ENCODE measurements at places on chromosomes 7 and 10.

DNA sequence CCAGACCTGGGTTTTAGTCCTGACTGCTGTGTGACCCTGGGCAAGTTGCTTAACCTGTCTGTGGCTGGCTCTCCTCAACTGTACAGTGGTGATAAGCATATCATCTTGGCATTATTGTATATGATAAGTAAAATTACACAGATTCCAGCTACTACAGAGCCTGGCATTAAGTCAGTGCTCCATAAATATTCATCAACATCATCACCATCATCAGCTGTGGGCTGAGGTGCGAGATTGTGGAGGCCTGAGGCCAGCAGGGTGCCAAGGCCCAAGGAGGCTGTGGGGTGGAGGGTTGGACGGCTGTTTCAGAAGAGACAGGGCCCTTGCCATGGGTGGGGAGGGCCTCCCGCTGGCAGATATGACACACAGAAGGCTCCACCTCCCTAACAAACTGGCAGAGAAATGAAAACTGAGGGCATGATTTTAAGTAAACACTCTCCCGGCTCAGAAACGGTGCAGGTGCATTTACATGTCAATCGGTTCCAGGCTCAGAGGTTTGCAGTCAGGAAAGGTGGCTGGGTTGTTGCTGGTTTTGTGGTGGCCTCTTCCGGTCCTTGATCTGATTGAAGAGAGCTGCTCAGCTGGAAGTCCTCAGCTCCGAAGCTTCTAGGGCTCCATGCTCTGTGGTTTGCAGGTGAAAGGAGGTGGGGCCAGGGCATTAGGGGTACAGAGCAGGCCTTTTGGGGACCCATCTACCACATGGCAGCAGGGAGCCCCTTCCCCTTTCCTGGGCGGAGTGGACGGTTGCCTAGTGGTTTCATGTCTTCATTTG lies 10.2 kb downstream of the CRYGN start:
- no peak for DNase-seq

- DNase-seq = no peak
Observed at GRCh38 chr7:135160098-135160857, 10.2 kb downstream of the CYREN start.

- DNase-seq = no peak
Observed at GRCh38 chr10:17648243-17649035, 4.5 kb downstream of the STAM start.

DNA sequence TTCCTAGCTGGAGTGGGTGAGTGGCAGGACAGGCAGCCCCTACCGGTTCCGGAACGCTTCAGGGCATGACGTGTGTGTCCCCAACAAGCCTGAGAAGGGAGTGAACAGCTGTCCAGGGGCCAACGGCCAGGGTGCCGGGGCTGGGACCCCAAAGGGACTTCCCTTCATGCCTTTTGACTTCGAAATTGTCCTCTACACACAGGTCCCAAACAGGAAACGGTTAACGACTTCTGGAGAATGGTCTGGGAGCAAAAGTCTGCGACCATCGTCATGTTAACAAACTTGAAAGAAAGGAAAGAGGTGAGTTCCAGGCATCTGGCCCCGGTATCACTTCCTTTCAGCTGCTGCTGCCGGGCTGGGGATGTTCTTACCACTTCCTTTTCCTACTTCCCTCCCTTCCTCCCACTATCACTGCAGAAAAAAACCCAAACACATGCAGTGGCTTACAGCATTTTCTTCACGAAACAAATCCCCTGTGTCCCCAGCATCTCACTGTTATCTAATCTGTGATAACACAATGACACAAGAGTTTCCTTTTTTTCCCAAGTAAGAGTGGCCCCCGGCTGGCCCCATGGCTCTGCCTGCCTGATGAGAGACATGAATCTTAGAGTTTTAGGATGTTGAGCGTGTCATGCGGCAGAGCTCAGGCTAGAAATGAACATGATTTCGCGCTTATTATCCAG lies 63.2 kb downstream of the MKI67 start:
- no peak for DNase-seq

GRCh38 chr7:30436046-30436445 lies 42.5 kb downstream of the NOD1 start:
- no peak for DNase-seq

DNA sequence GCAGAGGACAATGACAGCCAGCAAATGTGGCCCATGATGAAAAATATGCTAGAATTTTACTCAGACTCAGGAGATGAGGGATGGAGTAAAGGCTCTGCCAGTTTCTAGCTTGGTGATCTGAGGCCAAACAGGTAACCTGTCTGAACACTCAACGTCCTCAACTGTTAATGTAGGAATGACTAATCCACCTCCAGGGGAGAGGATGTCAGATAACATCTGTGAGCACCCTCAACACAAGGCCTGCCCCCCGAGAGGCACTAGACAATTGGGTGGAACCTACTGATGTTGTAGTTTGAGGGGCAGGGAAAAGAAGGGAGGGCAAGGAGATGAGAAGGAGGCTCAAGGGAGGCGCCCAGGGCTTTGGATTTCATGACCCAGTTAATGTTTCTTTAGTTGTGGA lies 445.1 kb downstream of the PLXNA4 start:
- DNase-seq = no peak

- DNase-seq = no peak
Observed at GRCh38 chr7:16619979-16620408, 25.6 kb downstream of the ANKMY2 start.

DNA sequence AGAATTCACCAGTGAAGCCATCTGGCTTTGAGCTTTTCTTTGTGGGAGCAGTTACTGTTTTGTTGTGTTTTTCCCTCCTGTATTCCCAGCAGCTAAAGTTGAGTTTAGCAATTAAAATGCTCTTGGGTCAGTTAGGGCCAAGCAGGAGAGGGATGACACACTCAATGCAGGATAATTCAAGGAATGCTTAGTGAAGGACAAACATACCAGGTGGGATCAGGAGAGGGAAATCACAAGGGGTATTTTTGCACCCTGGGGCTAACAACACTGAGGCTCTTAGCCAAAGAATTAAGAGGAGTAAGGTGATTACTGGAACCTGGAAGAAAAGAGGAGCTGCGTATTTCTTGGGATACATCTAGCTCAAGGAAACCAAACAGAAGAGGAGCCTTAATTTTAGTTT lies 82.4 kb upstream of the KCND2 start:
- no peak for DNase-seq

DNA sequence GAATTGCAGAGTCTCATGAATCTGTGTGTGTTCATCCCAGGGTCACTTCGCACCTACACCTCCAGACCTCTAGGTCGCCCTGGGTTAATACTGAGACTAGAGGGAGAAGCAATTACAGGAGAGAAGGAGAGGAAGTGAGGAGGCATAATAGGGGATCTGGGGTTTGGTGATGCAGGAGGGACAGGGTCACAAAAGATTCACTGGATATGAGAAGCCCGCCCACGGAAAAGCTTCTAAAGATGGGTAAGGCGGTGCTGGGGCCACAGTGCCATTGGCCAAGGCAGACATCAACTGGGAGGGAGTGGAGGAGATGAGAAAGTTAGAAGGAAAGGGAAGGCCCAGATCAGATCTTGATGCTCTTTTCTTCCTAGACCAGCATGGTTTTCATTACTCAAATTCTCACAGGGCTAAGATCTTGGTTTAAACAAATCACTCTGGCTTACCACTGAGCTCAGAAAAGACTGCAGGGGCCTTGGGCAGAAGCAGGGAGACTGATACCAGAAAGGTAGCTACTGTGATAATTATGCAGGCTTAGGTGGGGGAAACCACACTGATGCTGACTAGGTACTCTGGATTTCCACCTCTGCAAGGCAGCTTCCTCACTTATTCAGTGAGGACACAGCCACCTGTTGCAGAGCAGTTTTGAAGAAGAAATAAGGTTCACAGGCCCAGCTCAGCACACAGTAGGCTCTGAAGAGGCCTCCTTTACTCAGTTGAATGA lies 17.4 kb upstream of the ZNF273 start:
- no peak for DNase-seq

DNA sequence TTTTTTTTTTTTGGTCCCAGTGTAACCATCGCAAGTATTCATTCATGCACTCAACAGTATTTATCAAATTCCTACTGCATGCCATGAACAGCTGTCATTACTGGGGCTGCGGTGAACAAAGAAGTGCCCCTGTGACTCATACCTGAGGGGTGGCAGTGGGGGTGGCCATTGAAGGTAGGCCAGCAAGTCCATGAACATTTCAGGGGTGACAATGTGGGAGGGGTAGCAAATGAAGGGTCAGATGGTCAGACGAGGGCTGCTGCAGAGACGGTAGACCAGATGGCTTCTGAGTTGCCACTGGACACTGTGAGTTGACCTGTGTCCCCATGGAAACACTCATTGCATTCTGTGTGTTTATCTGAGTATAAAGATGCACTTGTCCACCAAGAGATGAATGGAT lies 92.5 kb upstream of the PITRM1 start:
- no peak for DNase-seq

DNA sequence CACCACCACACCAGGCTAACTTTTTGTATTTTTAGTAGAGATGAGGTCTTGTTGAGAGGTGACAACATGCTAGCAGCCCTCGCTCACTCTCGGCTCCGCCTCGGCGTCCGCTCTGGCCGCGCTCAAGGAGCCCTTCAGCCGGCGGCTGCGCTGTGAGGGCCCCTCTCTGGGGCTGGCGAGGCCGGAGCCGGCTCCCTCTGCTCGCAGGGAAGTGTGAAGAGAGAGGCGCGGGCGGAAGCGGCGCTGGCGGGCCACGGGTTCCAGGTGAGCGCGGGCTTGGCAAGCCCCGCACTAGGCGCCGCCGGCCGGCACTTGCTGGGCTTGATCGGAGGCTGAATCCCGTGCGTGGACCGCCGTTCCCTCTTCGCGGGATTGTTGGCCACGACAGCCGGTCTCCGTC lies 83.0 kb downstream of the EEPD1 start:
- no peak for DNase-seq

DNA sequence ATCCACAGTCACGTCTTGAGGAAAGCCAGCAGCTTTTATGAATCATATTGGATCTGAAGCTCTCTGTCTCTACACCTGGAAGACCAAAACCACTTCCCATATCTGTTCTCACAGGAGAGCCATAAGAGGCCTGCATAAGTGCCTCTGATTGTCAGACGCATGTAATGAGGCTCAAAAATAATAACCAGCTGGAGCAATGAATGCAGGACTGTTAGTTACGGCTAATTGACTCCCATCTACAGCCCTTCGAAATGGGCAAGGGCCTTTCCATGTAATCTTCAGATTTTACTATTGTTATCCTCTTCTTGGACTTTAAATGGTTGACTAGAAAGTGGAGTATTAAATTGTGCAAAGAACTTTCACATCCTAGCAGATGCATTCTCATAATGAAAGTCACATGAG lies 4.4 kb upstream of the SEMA3C start:
- no peak for DNase-seq

- DNase-seq = no peak
Observed at GRCh38 chr10:126458466-126458865, 70.2 kb upstream of the ADAM12 start.

DNA sequence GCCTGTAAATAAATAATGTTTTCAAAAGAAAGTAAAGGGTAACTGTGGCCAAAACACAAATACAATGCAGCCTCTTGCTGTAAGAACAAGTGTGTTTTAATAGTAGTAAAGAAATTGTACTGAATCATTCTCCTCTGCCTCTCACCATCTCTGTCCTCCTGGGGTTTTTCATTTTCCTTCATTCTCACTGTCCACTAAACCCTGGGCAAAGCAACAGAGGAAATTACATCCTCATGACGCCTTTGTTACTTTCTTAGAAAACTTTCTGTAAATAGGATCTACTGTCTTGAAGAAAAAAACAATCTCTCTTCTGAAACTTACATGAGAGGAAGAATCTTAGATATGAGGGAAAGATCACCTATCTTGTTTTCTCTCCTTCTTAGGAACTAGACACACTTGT lies 54.6 kb downstream of the ASB4 start:
- no peak for DNase-seq

- no peak for DNase-seq
Observed at GRCh38 chr7:46317256-46317655, 396.2 kb upstream of the IGFBP3 start.

DNA sequence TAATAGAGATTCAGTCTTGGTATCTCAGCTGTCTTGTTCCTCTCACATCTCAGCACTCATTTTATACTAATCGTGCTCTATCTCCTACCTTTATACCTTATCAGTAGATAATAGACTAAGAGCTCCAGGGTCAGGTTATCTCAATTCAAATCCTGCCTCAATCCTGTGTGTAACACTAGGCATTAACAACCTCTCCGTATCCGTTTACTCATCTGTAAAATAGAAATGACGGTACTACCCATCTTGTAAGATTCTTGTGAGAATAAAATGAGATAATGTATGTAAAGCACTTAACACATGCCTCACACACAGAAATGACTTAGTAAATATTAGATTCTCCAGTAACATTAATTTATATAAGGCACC lies 622 bp upstream of the P4HA1 start:
- no peak for DNase-seq

- DNase-seq = no peak
Observed at GRCh38 chr10:98920360-98920759, 315.3 kb downstream of the HPSE2 start.

DNA sequence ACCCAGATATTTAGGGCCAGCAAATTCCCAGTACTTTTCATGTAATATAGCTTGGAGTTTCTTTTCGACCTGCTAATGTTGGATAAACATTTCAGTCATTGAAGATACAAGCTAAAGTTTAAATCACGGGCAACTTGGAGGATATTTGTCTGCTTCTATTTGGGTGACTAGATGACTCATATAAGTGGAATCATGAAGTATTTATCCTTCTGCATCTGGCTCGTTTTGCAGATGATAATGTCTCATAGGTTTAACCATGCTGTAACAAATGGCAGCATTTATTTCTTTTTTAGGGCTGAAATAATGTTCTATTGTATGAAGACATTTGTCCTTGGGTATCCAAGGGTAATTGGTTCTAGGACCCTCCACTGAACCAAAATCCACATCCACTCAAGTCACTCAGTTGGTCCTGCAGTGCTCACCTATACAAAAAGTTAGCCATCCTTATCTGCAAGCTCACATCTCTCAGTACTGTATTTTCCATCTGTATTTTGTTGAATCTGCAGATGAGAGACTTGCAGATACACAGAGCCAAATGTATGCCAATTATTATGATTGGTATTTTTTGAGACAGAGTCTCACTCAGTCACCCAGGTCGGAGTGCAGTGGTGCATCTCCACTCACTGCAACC lies 187.2 kb upstream of the CSTF2T start:
- no peak for DNase-seq

All from HuH-7 (cell line).